ENCODE measurements at places on chromosomes 11 and 22.

GRCh38 chr11:101008961-101009689, 120.5 kb downstream of the PGR start:
- no peak for DNase-seq

- DNase-seq = no peak
These were observed 155.7 kb downstream of the CWF19L2 start for GRCh38 chr11:107301878-107302277.

- no peak for DNase-seq
These were observed 6.4 kb downstream of the LMO2 start for GRCh38 chr11:33885338-33886005.

GRCh38 chr22:42446151-42446550, 13.9 kb upstream of the NFAM1 start:
- no peak for DNase-seq

DNA sequence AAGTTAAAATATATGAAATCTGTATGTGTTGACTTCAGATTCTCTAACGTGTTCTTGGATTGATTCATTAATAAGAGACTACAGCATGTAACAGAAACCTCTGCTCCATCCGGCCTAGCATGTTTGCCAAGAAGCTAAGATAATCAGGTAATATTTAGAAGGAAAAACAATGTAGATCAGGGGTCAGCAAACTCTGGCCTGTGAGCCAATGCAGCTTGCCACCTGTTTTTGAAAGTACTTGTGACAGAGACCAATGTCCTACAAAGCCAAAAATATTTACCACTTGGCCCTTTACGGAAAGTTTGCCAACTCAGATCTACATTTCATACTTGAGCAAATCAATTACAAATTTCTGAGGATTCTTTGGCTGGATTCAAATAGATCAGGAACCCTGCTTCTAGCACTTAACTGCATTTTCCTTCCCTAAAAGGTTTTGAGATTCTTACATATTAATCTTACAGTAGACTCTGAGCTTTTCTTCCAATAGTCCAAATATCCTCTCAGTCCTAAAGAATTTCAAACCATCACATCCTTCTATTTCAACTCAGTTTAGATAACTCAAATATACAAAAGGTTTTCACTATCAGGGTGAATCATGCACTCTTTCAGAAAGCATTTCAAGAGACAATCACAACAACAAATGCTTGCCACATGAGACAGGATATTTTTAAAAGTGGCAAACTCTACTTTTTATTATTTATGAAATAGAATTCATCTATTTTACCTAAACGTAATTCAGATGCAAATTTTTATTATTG, 29.5 kb downstream of the APOL5 start:
- DNase-seq = no peak

- peak; percentile 76 for DNase-seq
These were observed 726.7 kb downstream of the METTL15 start for GRCh38 chr11:28834877-28835276.

GRCh38 chr22:50698546-50698945, 25.9 kb downstream of the SHANK3 start:
- no peak for DNase-seq

DNA sequence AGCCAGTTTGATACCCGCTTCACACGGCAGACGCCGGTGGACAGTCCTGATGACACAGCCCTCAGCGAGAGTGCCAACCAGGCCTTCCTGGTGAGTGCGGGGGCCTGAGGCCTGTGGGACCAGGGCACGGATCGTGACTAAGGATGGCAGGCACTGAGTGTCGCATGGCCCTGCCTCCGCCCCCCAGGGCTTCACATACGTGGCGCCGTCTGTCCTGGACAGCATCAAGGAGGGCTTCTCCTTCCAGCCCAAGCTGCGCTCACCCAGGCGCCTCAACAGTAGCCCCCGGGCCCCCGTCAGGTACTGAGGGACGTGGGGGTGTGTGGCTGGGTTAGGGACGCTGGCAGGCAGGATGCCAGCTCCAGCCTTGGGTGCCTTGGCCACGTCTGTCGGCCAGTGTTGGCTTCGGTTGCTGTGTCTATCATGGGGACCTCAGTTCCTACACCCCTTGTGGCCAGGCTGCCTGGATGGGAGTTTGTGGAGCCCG, 3.0 kb downstream of the PTPRCAP start:
- DNase-seq = no peak
